Activated CD8-positive, alpha-beta memory T cell treated with anti-CD3 and anti-CD28 coated beads, Interleukin-2, amount 50 U/mL, for 4 hours (primary cell): ENCODE measurements at places on chromosomes 2 and 18.

GRCh38 chr2:3272761-3273160 lies 104.9 kb downstream of the EIPR1 start:
- DNase-seq: no peak

DNA sequence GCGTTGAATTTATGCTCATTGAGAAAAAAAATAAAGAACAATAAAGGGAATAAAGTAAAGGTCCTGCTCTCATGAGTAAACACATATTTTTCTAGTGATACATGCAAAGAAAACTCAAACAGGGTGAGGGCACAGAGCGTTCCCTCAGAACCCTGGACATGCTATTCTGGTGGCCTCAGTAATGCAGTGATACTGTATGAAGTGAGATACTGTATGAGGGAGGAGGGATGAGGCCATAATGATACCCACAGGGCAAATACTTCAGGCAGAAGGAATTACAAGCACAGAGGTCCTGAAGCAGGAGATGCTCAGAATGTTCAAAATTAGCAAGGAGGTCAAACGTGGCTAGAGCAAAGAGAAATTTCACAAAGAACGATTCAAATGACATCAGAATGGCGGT lies 28.4 kb upstream of the RNU4ATAC start:
- DNase-seq: no peak

GRCh38 chr18:74381621-74382295 lies 66.1 kb downstream of the C18orf63 start:
- no peak for DNase-seq

DNA sequence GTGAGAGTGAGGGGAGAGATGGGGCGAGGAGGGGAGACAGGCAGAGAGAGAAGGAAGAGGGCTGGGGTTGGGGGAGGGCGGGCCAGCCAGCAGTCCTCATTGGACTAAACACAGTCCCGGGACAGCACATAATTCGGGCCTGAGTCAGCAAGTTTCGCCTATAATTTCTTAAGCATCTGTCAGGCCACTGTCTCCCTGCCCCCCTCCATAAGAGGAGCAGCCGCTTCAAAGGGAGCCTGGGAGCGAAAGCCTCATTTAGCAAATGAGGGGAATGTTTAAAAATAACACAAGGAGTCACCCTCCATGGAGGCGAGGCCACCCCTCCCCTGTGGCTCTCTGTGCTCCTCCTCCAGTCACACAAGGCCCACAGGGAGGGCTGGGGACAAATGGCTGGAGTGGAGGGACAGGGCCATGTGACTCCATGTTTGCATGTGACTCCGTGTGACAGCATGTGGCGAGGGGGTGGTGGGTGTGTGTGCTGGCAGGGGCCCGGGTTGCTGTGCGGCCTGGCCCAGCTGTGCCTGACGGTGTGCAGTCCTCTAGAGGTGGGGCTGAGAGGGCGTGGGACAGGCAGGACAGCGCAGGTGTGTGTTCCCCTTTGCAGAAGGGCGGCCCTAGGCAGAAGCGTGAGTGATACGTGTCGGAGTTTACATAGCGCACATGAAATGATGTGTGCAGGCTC lies 162.4 kb downstream of the CELF4 start:
- no peak for DNase-seq

- no peak for DNase-seq
Observed at GRCh38 chr18:37447962-37448888, 117.4 kb downstream of the CELF4 start.

- no peak for DNase-seq
Observed at GRCh38 chr2:33529771-33530481, 53.5 kb downstream of the RASGRP3 start.

DNA sequence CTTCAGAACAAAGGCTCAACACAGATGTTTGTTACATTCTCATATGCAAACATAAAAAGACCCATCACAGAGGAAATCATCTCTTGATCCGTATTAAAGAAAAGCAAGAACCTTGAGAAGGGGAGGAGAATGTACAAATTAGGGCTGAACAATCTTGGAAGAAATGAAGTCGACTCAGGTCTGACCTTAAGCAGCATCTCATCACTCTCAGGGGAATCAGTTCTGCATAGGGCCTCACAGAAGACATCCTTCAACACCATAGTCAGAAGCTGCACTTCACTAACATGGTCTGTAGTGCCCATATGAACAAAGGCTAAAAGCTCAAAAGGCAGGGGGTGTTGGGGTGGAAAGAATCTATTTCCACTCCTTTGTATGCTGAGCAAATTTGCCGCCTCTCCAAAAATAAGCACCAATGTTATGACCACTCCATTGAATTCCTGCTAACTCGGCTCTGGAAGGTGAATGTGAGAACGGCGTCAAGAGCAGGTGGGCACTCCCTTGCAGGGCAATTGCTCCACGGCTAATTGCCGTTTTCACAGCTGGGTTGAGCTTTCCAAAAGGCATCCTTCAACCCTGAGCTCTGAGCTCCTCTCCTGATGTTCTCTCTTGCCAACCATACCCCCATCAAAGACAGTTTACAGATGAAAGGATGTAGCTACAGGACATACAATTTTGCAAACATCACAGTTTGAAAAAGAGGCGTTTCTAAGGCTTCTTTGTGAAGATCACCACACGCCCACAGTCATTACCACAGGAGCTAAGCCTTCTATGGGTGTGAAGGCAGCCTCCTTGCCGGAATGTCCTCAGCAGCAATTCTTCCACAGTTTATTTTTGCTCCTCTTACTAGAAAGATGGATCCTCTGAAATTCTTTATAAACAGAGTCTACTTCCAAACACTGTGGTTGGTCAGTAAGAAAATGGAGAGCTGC lies 10.0 kb downstream of the KLF7 start:
- DNase-seq: no peak

GRCh38 chr18:51009072-51009471 lies 20.9 kb upstream of the SMAD4 start:
- DNase-seq: no peak

GRCh38 chr18:78992041-78993011 lies 12.7 kb downstream of the SALL3 start:
- DNase-seq: no peak

DNA sequence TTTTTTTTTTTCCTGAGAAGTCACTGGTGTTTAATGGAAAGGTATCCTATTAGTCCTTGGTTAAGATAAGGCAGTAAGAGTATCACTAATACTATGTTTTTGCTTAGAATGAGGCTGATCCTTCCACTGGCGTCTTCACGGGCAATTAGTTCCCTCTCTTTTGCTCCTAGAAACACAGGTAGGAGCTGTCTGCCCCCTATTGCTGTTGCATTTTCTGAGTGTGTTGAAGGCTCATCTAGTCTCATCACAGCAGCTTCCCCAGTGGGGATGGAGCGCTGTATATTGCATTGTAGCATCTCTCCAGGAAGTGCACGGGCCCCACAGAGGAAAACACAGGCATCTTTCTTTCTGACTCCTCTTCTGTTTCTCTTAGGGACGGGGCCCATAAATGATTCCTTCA lies 145.0 kb downstream of the NAPG start:
- DNase-seq: no peak

DNA sequence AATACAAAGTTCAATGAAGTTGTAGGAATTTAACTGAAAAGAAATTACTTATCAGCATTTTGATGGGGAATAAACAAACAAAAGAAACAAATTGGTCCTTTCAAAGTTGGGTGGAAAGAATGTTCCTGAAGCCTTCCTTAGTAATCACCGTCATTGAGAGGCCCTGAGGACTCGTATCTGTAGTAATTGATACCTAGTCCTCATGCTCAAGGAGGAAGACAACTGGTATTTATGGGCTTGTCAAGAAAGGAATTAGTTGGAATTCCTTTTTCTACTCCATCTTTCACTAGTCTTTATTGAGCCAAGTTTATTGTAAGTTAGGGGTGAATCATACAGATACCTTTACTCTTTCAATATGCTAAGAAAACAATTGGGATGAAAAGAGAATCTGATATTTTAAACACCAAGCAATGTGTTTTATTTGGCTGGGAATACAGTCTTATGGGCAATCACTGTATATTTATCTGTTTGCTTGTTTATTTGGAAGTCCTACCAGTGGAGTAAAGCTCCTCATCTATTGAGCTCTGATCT lies 324.8 kb downstream of the ARHGAP15 start:
- no peak for DNase-seq

GRCh38 chr2:80887841-80888378 lies 583.4 kb upstream of the LRRTM1 start:
- no peak for DNase-seq

DNA sequence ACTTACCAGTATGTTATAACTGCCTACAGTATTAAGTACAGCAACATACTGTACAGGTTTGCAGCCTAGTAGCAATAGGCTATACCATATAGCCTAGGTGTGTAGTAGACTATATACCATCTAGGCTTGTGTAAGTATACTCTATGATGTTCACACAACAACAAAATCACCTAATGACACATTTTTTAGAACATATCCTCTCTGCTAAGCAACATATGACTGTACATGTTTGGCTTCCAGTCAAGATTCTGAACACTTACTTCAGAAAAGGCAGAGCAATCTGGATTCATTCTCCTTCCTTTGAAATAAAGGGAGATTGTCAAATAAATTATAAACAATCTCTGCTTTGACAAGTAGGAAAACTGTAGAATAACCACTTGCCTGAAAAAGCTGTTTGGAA lies 81.8 kb downstream of the EXOC6B start:
- DNase-seq: no peak

DNA sequence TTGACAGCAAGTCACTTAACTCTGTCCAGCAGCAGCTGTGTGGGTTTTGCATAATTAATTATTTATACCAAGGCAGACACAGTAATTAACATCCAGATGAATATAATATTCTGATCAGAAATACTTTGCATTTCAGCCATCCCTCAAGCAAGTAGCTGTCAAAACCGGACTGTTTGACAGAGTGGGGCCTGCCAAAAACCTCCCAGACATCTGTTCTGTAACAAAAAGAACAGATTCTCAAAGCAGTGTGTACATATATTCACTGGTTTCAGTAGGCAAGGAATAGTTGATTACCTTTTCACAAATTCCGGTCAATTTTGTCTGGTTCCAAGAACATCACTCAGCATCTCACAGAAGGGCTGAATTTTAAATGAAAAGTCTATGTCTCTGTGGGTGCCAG lies 291.6 kb downstream of the CMPK2 start:
- no peak for DNase-seq

GRCh38 chr2:42812899-42813479 lies 20.6 kb upstream of the HAAO start:
- no peak for DNase-seq
